NCI-H345 (cell line): ENCODE measurements at places on chromosomes 1 and 21.

DNA sequence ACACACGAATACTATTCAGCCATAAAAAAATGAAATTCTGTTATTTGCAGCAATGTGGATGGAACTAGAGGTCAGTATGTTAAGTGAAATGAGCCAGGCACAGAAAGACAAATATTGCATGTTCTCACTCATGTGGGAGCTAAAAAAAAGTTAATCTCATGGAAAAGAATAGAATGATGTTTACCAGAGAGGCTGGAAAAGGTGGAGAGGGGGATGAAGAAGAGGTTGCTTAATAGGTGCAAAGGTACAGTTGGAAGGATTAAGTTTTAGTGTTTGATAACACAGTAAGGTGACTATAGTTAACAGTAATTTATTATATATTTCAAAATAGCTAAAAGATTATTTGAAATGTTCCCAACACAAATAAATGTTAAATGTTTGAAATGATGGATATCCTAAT lies 10.8 kb upstream of the RGL1 start:
- no peak for DNase-seq

DNA sequence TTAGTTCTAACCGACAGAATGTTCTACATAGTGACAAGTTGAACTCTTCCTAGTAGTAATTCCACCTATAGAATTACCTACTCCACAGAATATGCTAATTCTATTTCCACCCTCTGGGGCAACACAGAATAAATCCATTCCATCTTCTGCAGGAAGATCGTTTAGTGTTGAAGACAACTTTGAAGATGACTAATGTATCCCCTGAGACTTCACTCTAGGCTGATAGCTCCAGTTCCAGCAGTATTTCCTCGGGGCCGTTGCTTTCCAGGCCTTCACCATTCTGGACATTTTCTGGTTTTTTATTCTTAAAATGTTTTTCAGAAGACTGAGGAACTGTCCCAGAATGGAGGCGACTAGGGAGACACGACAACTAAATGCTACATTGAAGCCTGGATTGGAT lies 61.0 kb upstream of the CSF1 start:
- DNase-seq, result no peak

- no peak for DNase-seq
Observed at GRCh38 chr1:121546830-121547591, 362.2 kb downstream of the SRGAP2C start.

GRCh38 chr1:210222340-210223006 lies 10.1 kb upstream of the SERTAD4 start:
- DNase-seq, result peak; percentile 55

DNA sequence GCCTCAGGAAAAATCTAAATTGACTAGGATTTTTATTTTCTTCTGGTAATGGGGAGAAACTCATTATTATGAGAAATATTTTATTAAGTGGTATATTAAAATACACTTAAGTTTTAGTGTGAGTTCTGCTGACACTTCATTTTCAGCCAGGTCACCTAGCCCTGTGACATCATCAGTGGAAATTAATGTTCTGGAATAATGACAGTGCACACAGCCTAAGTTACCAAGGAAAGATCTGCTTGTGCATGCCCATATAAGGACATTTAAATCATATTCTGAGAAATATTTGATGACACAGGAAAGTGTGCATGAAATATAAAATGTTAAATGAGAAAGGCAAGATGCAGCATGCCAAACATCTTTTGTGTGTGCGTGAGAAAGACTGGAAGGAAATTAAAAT lies 102.0 kb downstream of the KIF14 start:
- DNase-seq, result no peak

DNA sequence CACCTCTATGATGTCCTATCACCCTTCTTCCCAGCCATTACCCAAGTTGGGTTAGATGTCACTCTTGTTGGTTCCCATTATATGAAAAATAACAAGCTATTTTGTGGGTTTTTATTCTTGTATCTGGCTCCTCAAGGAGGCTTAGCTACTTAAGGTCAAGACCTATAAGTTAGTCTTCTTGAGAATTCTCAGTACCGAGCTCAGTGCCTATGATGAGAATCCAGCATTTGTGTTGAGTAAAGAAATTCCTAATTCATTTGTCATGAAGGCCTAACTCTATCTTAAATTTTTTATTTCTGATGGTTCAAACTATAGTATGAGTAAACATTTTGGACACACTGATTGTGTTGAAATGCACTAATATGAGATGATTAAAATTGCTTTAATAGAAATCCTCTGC lies 15.9 kb downstream of the NUF2 start:
- DNase-seq, result no peak

GRCh38 chr1:94819945-94820746 lies at the start of gene SLC44A3:
SLC44A3 (plus strand) TSS chr1:94820357; CDS start chr1:94820452, 95 bp downstream.
- DNase-seq, result peak; percentile 56

- DNase-seq, result no peak
Observed at GRCh38 chr1:18178111-18178510, 70.5 kb downstream of the IGSF21 start.

- DNase-seq, result peak; percentile 38
Observed at GRCh38 chr1:31335007-31335406, 37.9 kb downstream of the FABP3 start.

DNA sequence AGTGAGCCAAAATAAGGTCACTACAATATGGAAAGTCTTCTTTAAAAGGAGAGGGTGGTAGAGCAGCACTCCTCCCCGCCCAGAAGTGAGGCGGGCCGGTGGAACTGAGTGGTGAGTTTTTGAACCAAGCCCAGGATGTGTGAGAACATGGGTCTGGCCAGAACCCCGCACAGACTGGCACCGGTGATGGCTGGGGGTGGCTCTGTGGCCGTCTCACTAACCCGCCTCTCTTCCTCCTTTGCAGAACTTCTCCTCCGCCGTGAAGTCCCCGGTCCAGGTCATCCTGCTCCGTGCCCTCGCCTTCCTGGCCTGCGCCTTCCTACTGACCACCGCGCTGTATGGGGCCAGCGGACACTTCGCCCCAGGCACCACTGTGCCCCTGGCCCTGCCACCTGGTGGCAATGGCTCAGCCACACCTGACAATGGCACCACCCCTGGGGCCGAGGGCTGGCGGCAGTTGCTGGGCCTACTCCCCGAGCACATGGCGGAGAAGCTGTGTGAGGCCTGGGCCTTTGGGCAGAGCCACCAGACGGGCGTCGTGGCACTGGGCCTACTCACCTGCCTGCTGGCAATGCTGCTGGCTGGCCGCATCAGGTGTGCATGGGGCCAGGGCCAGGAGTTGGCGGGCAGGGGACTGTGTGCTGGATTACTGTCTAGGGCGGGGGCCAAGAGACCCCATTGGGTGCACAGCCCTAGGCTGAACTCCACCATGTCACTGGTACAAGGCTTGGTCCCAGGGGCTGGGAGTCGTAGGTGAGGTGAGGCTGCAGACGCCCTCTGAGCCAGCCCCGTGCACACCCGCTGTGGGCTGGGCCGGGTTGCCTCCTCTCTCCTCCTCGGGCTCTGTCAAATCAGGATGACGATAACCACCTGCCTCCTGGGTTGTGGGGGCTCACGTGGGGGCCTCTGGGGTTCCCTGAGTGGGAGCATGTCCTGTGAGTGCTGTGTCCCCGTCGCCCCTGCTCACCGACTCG lies 12.4 kb downstream of the TMEM201 start:
- DNase-seq, result no peak

- no peak for DNase-seq
Observed at GRCh38 chr1:91080650-91081049, 58.8 kb upstream of the ZNF644 start.

DNA sequence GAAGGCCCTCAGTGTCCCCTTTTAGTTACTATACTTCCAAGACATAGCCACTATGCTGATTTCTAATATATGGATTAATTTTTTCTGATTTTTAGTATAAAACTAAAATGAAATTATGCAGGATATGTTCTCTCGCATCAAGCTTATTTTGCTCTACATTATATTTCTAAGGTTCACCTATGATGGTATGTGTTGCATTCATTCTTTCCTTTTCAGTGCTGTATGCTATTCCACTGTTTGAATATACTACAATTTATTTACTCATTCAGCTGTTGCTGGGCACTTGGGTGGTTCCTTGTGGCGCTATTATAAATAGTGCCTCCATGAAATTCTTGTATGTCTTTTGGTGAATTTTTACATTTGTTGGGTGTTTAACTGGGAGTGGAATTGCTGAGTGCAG lies 230.3 kb downstream of the ATG4C start:
- no peak for DNase-seq

GRCh38 chr1:145689922-145690321 lies 17.2 kb downstream of the PDZK1 start:
- no peak for DNase-seq

GRCh38 chr21:31279986-31280385 lies 64.1 kb downstream of the TIAM1 start:
- DNase-seq, result no peak

DNA sequence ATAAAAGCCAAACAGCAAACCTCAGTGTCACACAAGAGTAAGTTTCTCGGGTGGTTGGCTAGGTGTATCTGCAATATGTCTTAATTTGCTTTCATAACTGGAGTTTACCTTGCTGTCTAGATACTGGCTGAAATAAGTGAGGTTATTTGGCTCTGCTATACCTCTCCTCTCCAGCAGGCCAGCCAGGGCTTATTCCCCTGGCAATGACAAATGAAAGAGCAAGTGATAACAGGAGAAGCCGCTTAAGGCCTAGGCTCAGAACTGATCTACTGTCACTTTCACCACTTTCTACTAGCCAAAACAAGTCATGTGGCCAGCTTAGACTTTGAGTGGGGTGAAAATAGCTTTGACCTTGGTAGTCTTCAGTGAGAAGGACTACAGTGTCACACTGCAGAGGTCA lies 4.8 kb upstream of the RPE65 start:
- no peak for DNase-seq

DNA sequence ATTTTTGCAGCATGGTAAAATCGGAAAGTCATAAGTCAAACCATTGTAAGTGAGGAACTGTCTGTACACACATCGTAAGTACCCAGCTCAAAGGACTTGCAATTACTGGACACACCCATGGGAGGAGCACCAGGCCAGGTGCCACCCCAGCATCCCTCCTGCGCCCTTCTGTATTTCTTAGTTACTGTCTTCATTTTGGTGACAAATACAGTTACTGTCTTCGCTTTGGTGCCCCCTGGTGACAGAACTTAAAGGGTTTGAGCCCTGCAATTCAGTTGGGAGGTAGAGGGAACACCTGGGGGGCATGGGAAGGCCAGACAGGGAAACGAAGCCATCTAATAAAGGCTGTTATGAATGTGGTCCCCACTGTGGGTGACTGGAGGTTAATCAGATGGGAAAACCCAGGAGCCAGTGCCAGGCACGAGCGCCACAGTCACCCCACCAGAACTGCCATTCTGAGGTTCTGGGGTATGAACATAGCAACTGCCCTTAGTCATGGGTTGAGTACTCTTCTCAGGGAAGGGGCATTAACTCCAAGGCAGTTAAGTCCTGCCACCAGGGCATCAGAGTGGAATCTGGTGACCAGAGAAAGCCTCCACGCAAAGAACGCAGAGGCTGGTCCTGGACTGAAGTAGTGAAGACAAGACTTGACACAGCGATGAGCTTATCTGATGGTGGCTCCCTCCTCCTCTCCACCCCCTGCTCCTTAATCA lies 612.9 kb downstream of the PTPRU start:
- DNase-seq, result peak; percentile 49
